ENCODE measurements at places on chromosomes 1 and 21.
A peak's percentile ranks its signal among the peaks of the same experiment; 100 is the strongest.

- no peak for DNase-seq
These were observed 16.8 kb downstream of the HOOK1 start for GRCh38 chr1:59831529-59831928.

- DNase-seq, result no peak
These were observed 1.2 kb downstream of the ACBD3 start for GRCh38 chr1:226185141-226186036.

- DNase-seq, result no peak
These were observed 11.7 kb downstream of the SNRPE start for GRCh38 chr1:203873094-203873493.

DNA sequence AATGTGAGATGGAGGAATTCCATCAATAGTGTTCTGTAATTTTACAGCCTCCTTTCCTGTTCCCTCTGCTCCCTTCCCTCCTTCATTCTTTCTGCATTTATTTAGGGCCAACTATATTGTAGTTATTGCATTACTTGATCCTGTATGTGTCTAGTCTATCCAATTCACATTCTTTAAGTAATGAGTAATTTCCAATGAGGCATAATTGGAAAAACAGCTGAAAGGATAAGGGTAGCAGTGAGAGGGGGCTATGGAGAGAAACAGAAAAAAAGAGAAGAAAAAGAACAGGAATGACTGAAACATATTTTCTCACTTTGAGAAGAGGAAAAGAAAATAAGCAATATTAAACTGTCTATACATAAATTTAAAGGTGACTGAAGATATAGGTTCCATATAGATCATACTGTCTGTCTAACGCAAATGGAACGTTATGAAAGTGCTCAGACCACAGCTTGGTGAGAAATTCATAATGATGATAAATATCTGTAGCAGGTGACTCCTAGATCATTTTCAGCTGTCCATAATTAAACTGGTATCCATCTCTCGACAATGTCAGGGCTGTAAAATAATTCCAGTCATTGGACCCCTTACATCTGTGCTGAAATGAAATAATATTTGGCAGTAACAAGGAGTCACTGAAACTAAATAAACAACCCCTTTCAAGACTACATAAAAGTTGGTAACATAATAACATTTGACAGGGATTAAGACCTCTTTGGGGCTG, 61.8 kb downstream of the SPAG17 start:
- no peak for DNase-seq

- no peak for DNase-seq
These were observed 7.7 kb downstream of the POMGNT1 start for GRCh38 chr1:46190539-46190938.

GRCh38 chr1:12475530-12475934, 142.5 kb downstream of the DHRS3 start:
- DNase-seq, result no peak

DNA sequence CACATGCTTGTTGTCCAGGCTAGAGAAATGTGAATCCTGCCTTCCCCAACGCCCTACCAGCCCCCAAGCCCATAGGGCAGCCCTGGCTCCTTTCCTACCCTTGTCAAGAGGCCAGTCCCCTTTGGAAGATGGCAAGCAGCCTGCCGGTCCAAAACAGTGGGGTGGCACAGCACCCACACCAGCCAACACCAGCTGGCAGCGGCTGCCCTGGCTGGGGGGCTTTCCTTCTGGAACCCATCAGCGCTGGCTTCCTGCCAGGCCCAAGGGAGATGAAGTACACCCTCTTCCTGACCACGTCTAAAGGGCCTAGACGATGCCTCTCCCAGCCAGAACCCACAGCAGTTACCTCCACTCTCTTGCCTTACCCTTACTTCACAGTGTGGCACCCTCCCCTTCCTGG, 24.2 kb downstream of the KCNN3 start:
- no peak for DNase-seq

- DNase-seq, result no peak
These were observed 169.6 kb upstream of the LHX8 start for GRCh38 chr1:74964508-74965102.

DNA sequence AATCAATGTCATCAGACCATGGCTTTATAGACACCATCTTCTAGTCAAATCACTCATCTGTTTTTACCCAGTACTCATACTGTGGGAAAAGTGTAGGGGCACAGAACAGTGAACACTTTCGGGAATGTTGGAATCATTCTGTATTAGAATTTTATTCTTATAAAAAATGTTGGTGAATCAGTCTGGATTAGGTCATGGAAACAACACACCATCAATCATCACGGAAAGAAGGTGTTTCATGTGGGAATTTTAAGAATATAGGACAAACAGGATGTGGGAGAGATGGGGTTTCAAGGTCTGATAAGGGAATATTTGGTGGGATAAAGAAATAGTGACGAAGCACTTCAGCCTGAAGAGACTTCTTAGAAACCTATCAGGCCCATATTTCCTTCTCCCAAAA, 17.3 kb downstream of the GBP1 start:
- no peak for DNase-seq

DNA sequence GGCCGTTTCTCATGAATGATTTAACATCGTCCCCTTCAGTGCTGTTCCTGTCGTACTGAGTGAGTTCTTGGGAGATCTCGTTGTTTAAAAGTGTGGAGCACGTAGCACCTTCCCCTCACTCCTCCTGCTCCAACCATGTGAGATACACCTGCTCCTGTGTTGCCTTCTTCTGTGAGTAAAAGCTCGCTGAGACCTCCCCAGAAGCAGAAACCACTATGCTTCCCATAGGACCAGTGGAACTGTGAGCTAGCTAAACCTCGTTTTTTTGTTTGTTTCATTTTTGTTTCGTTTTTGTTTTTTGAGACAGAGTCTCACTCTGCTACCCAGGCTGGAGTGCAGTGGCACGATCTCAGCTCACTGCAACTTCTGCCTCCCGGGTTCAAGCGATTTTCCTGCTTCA, 198.6 kb downstream of the NCAM2 start:
- no peak for DNase-seq

GRCh38 chr1:89578151-89578550, 53.5 kb downstream of the LRRC8B start:
- peak; percentile 4 for DNase-seq

DNA sequence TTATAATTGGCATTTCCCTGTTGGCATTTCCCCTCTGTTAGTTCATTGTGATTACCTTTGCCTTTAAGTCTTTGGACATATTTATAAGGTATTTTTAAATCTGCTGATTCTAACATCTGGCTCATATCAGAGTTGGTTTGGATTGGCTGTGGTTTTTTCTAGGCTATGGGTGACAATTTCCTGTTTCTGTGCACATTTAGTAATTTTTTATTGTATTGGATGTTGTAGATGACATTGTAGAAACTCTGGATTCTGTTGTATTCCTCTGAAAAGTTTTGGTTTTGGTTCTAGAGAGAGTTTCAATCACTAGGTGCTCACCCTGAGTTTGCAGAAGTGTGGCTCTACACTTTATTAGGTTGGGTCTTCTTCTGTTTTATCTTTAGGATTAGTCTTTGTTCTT, 110.1 kb upstream of the ARHGEF16 start:
- no peak for DNase-seq

DNA sequence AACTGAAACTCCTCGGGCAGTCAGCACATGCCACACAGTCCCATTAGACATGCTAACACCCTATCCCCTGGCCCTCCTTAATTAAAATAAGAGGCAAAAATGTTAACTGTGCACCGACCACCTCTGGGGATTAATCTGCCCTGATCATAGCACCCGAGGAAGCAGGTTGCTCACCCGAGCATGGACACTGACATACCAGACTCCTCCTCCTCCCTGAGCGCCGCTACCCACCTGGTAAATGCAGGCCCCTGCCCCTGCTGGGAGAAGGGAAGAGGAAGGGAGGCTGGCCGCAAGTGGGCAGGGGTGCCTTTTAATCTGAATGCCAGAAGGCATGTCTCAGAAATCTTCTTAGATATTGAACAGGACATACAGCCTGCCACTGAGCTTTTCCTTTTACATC, 360.9 kb downstream of the RRAGC start:
- no peak for DNase-seq

GRCh38 chr1:197910120-197910991, 6.8 kb upstream of the LHX9 start:
- DNase-seq, result no peak

DNA sequence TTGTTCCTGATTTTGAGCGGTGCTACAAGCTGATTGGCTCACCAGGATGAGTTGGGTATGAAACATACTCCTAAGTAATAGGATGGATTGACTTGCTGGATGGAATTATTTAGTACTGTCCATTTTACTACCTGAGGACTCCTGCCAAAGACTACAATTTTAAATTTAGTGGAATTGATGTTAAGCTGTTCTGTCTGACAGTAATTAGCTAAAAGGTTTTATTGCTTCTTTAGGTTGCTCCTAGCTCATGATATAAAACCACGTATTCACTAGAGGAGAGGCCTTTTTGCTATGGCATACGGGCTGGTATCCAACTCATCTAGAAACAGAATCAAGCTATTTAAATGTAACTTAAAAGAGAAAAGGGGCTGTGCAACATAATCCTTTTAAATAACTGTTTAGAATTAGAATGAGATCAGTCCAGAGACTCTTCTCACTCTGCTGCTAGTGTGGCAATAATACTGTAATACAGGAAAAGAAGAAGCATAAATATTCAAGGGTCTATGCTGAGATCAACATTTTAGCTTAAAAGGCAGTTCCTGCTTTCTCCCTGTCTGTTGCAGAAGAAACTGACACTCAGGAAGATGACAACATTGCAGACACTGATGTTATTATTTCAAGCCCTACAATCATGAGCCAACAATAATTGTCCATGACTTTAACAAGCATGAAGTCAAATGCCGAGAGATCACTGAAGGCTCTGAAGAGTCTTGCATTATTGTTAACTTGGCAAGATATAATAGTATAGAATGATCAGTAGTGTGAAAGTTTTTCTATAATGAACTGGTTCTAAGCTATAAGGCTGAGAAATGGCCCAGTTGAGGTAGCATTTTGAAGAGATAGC, 258.7 kb upstream of the ADGRL4 start:
- DNase-seq, result peak; percentile 10

Measured in fibroblast of skin of left quadriceps (primary cell).